Stomach (tissue), 19 donors: ENCODE measurements at places on chromosomes 11 and 22. TPM values are rescaled to one million over a fixed set of nuclear protein-coding genes. Genes with fewer than 3 reads are reported as not detected.

Gene OR52E8
- total RNA-seq: not detected

Gene DCPS
- total RNA-seq: 1.8 TPM

Gene PPP1R14B
- total RNA-seq: 65.9 TPM

Gene GVQW3
- not detected for total RNA-seq

Gene KCNK4
- total RNA-seq: not detected

Gene PPP6R3
- total RNA-seq: 236 TPM

Gene NLRP14
- not detected for total RNA-seq

Gene OR4D5
- not detected for total RNA-seq

Gene TMEM151A
- 2.8 TPM for total RNA-seq

Gene OR2AG1
- not detected for total RNA-seq

Gene TNNI2
- 7.2 TPM for total RNA-seq

Gene CBLIF
- 2,010 TPM for total RNA-seq

GRCh38 chr22:27344546-27344945 lies 457.0 kb downstream of the MN1 start:
- H3K4me3 ChIP-seq: no peak overlapping the region
- no peak overlapping the region for H3K27ac ChIP-seq
- H3K36me3 ChIP-seq: no peaks in the 10 kb centered on the region
- no peaks in the 10 kb centered on the region for H3K27me3 ChIP-seq

GRCh38 chr11:100709233-100709957 lies 22.3 kb downstream of the ARHGAP42 start:
- no peak for DNase-seq
- no peaks in the 10 kb centered on the region for H3K27me3 ChIP-seq
- H3K36me3 ChIP-seq: no peaks in the 10 kb centered on the region
- no peak overlapping the region for H3K4me3 ChIP-seq
- H3K27ac ChIP-seq: no peak overlapping the region
- no peaks in the 10 kb centered on the region for H3K4me1 ChIP-seq

GRCh38 chr11:1827931-1828330 lies 6.9 kb upstream of the SYT8 start:
- DNase-seq: no peak
- H3K27ac ChIP-seq: peak overlapping the region; percentile 77
- peaks cover 53% of the 10 kb centered on the region for H3K4me1 ChIP-seq
- H3K36me3 ChIP-seq: no peaks in the 10 kb centered on the region

- peak within 1 kb of the TSS; percentile 46 for H3K4me3 ChIP-seq
- H3K27me3 ChIP-seq: peaks cover 51% of the 10 kb centered on the region
- H3K36me3 ChIP-seq: no peaks in the 10 kb centered on the region
These were observed at the start of gene SEZ6L for GRCh38 chr22:26169315-26170111. Gene SEZ6L, plus strand, starts transcription at chr22:26169462. Its CDS starts 208 bp downstream, at chr22:26169670.

DNA sequence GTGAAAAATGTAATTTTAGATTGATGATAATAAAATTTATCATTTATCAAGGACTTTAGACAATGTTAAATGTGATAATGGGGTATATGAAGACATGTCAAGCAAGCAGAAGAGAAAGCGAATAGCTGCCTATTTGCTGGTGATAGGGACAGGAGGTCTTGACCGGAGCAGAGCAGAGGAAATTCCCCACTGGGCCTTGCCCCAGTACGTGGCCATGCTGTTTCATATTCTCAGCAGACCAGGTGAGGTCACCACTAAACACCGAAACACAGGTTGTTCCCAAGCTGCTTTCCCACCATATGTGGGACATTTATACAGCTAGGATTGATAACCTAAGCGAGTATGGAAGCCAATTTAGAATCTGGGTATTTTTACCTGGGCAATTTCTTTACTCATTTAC lies 1629.6 kb downstream of the FAM181B start:
- no peak overlapping the region for H3K27ac ChIP-seq
- no peak overlapping the region for H3K4me3 ChIP-seq
- DNase-seq: no peak
- H3K27me3 ChIP-seq: no peaks in the 10 kb centered on the region
- H3K4me1 ChIP-seq: no peaks in the 10 kb centered on the region

DNA sequence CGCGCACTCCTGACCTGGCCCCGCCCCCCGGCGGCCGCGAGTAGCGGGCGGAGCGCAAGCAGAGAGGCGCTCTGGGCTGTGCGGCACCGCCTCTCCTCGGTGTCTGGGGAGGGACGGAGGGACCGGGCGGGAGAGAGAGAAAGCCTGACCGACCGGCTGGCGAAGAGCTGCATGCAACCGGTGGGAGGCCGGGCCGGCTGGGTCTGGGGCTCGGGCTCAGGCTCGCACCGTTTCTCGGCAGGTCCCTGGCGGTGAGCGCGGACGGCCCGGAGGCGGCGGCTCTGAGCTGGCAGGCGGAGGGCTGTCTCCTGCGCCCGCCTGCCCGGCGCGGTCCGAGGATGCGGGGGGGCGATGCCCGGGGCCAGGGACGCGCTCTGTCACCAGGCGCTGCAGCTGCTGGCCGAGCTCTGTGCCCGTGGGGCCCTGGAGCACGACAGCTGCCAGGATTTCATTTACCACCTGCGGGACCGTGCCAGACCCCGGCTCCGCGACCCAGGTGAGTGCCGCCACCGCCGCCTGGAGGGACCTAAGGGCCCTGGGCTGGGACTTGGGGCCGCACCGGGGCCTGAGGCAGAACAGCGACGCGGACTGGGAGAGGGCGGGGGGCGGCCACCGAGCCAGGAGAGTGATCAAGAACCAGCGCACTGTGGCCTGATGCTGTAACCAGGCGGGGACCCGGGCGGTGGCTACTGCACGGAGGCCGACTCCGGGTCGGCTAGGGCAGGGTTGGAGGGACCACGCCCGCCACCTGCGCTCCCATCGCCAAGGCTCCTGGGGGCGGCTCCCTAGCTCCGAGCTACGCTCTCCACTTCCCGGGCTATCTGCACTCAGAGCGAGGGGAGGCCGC lies at the start of gene SYT9:
Gene SYT9 (plus strand): TSS at position 69 of the 847 bp plus-strand sequence. CDS start 283 bp downstream, at position 352.
- H3K27me3 ChIP-seq: peaks cover 44% of the 10 kb centered on the region
- peak; percentile 78 for DNase-seq
- no peaks in the 10 kb centered on the region for H3K36me3 ChIP-seq
- peak within 1 kb of the TSS; percentile 61 for H3K4me3 ChIP-seq
- no peak within 1 kb of the TSS for H3K27ac ChIP-seq

GRCh38 chr11:64771861-64772260 lies 6.5 kb downstream of the SF1 start:
- H3K27me3 ChIP-seq: no peaks in the 10 kb centered on the region
- peaks cover 100% of the 10 kb centered on the region for H3K36me3 ChIP-seq
- peaks cover 73% of the 10 kb centered on the region for H3K4me1 ChIP-seq

GRCh38 chr11:76602431-76602861 lies 68.1 kb downstream of the LRRC32 start:
- DNase-seq: peak; percentile 85
- H3K27me3 ChIP-seq: no peaks in the 10 kb centered on the region
- H3K4me3 ChIP-seq: no peak overlapping the region
- no peak overlapping the region for H3K27ac ChIP-seq

GRCh38 chr11:79956061-79956460 lies 515.2 kb upstream of the TENM4 start:
- H3K4me3 ChIP-seq: no peak overlapping the region
- H3K36me3 ChIP-seq: no peaks in the 10 kb centered on the region
- no peak for DNase-seq

GRCh38 chr11:115084231-115084630 lies 405.9 kb downstream of the NXPE2 start:
- H3K4me1 ChIP-seq: no peaks in the 10 kb centered on the region
- no peak for DNase-seq
- no peaks in the 10 kb centered on the region for H3K36me3 ChIP-seq
- no peak overlapping the region for H3K27ac ChIP-seq
- H3K4me3 ChIP-seq: no peak overlapping the region

DNA sequence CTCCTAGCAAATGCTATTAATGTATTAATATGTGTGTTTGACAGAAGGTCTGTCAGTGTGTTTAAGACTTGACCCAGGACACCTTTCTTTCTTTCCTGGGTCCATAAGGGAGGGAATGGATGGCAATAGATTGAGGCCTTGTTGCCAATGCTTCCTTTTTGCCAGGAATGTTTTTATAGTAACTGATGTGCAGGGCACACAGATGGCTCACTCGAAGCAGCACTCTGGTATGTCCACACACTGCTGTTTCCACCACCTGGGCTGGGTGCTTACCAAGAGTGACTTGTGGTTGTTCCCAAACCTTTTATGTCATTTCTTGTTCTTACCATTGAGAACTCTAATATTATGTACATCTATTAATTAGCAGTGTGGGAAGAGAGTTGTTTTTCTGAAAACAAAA lies 396.9 kb upstream of the SYN3 start:
- no peaks in the 10 kb centered on the region for H3K36me3 ChIP-seq
- peaks cover 13% of the 10 kb centered on the region for H3K4me1 ChIP-seq
- no peak overlapping the region for H3K27ac ChIP-seq
- DNase-seq: no peak
- H3K27me3 ChIP-seq: no peaks in the 10 kb centered on the region
- no peak overlapping the region for H3K4me3 ChIP-seq

DNA sequence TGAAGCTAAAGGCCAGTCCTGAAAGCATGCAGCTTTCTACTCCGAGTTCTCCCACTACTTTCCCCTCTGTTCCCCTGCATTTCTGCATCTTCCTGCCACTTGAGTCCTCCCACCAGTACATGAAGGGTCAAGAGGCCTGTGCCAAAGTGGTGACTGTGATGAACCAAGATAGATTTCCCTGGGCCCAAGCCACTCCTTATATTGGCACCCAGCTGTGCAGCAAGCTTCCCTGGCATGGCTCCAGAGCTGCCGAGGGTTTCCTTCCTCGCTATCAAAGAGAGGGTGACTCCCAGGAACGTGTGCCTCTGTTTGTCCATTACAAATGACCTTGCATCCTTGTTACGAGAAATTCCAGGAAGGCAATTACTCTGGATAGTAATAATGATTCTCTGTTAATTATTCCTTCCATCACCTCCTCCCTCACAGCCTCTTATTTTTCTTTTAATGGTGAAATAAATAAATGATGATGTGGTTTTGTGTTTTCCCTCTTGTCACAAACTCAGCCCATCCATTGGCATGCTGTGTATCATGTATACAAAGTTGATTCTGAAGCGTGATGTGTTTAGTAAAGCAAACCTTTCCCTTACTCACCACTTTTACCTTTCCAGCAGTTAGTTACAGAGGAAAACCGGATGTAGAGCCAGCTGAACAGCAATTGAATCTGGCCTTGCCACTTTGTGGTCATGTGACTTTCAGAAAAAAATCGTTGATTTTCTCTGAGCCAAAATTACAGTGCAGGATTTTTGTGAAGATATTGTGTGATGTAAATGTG lies 8.3 kb downstream of the SRSF8 start:
- H3K36me3 ChIP-seq: no peaks in the 10 kb centered on the region
- peaks cover 41% of the 10 kb centered on the region for H3K4me1 ChIP-seq
- H3K27me3 ChIP-seq: no peaks in the 10 kb centered on the region
- peak overlapping the region; percentile 4 for H3K27ac ChIP-seq

- no peak for DNase-seq
- H3K4me3 ChIP-seq: no peak overlapping the region
- H3K27me3 ChIP-seq: no peaks in the 10 kb centered on the region
- H3K36me3 ChIP-seq: no peaks in the 10 kb centered on the region
- no peak overlapping the region for H3K27ac ChIP-seq
These were observed 17.2 kb upstream of the MPZL2 start for GRCh38 chr11:118281284-118281683.

DNA sequence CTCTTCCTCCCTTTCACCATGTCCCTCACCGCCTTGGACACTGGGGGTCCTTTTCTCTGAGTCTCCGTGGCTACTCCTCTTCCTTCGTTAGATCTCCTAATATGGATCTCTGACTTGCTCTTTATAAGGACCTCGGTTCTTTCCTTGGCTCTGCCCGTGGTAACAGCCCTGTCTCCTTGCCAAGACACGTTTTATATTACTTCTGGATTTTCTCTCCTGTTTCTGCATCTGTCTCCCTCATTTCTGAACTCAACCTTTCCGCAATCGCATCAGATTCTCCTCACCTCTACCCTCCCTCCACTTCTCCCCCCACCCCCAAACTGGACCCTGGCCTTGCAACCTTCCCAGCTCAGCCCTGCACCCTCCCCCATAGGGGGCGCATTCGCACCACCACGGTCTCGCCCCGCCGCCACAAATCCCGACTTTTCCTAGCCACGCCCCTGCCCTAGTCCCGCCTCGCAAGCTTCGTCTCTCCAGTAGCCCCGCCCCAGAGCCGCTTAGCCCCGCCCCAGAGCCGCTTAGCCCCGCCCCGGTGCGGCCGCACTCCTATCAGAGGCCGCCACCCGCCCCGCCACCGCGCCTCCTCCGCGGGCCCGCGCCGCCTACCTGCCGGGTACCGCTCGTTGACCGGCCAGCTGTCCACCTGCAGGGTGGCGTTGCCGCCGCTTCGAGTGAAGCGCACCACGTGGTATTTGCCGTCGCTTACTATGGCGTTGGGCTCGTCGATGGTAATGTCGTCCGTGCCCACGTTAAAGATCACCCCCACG lies 39.0 kb downstream of the SLC22A12 start:
- H3K4me3 ChIP-seq: no peak overlapping the region
- peaks cover 9% of the 10 kb centered on the region for H3K4me1 ChIP-seq
- peaks cover 32% of the 10 kb centered on the region for H3K27me3 ChIP-seq
- no peak overlapping the region for H3K27ac ChIP-seq
- DNase-seq: no peak
- H3K36me3 ChIP-seq: no peaks in the 10 kb centered on the region

DNA sequence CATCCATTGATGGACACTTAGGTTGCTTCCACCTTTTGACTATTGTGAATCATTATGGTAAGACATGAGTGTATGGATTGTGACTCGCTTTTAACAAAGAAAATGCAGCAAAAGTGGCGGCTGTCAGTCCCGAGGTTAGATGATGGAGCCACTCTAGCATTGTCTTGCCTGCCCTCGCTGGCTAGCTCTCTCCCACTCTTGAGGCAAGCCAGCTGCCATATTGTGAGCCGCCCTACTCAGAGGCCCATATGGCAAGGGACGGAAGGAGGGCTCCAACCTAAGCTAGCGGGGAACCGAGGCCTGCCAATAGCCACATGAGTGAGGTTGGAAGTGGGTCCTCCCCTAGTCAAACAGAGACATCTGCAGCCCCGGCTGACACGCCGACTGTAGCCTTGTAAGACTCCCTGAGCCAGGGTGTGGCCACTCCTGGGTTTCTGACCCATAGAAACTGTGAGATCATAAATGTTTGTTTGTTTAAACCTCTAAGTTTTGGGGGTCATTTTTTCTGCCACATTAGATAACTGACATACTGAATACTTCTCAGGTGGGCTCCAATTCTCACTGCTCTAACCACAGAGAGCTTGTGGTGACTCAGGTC lies 160.2 kb downstream of the LDLRAD3 start:
- no peak overlapping the region for H3K27ac ChIP-seq
- no peaks in the 10 kb centered on the region for H3K36me3 ChIP-seq
- no peaks in the 10 kb centered on the region for H3K4me1 ChIP-seq
- H3K27me3 ChIP-seq: no peaks in the 10 kb centered on the region
- no peak for DNase-seq

GRCh38 chr11:73331138-73331916 lies 23.3 kb downstream of the ARHGEF17 start:
- peaks cover 46% of the 10 kb centered on the region for H3K4me1 ChIP-seq
- no peaks in the 10 kb centered on the region for H3K36me3 ChIP-seq
- no peak for DNase-seq
- H3K27ac ChIP-seq: peak overlapping the region; percentile 57
- no peaks in the 10 kb centered on the region for H3K27me3 ChIP-seq

- H3K27ac ChIP-seq: peak overlapping the region; percentile 59
- H3K27me3 ChIP-seq: no peaks in the 10 kb centered on the region
- no peak overlapping the region for H3K4me3 ChIP-seq
- peaks cover 19% of the 10 kb centered on the region for H3K4me1 ChIP-seq
These were observed 15.1 kb downstream of the APOL6 start for GRCh38 chr22:35663371-35663770.

- peaks cover 11% of the 10 kb centered on the region for H3K36me3 ChIP-seq
- H3K4me3 ChIP-seq: no peak overlapping the region
- no peak overlapping the region for H3K27ac ChIP-seq
- no peak for DNase-seq
- H3K4me1 ChIP-seq: no peaks in the 10 kb centered on the region
These were observed 165.0 kb upstream of the MTMR2 start for GRCh38 chr11:96088914-96089313.

- DNase-seq: no peak
- peaks cover 5% of the 10 kb centered on the region for H3K4me1 ChIP-seq
- H3K27ac ChIP-seq: no peak overlapping the region
- H3K27me3 ChIP-seq: no peaks in the 10 kb centered on the region
These were observed 33.9 kb downstream of the SWAP70 start for GRCh38 chr11:9697766-9698165.
